ENCODE measurements at places on chromosomes 13 and 19.

GRCh38 chr19:4970558-4971423 is 1.9 kb downstream of the KDM4B start:
- DNase-seq, result no peak

GRCh38 chr13:71759651-71760511 is 107.1 kb downstream of the DACH1 start:
- no peak for DNase-seq

GRCh38 chr19:13172346-13173138 is 22.3 kb downstream of the IER2 start:
- DNase-seq, result no peak

- no peak for DNase-seq
Observed at GRCh38 chr13:75770592-75771011, 134.5 kb downstream of the LMO7 start.

- DNase-seq, result no peak
Observed at GRCh38 chr19:4464815-4465581, 7.1 kb upstream of the HDGFL2 start.

DNA sequence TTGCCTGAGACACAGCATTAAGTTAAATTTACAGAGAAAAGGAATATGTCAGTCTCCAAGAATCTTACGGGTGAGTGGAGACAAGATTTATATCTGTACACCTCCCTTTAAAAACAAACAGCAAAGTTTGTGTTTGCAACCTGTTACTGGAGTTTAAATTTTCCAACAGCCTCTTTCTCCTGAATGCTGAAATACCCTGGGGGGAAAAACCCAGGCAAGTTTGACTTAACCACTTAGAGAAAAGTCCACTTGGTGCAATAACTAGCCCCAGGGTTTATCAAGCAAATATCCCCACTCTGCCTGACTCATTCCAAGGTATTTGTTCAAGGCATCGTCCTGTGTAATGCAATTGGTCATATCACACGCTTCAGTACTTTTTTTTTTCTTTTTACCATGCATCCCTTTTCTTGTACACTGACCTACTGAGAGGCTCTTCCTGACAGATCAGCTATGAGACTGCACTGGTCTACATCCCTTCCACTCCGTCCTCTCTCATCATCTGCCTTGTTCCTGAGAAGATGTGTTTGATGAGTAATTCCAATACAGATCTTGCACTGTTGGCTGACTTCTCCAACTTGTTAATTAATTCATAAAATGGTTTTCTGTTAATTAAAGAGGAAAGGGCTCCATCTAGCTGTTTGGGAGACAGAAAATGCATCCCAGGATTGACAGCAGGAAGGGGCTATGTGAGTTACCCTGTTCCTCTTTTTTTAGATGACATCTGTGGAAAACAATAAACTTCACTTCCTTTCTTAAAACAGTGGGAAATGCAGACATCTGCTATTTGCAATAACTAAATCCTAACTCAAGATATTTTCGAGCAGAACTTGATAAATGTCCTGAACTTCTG is 212.5 kb upstream of the IRS2 start:
- no peak for DNase-seq

DNA sequence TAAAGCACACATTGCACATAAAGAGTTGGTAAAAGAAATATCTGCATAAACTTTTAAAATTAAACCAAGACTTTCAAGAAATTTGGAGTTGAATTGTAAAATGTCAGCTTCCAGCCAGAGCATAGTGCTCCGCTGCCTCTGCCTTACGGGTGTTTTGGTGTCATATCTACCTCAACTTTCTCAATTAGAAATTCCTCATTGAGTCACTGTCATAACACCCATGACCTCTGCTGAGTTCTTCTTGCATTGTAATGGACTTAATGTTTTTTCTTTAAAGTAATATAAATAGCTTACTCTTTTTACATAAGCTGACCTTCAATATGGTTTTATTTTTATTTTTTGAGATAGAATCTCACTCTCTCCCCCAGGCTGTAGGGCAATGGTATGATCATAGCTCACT is 551.0 kb upstream of the NBEA start:
- no peak for DNase-seq

DNA sequence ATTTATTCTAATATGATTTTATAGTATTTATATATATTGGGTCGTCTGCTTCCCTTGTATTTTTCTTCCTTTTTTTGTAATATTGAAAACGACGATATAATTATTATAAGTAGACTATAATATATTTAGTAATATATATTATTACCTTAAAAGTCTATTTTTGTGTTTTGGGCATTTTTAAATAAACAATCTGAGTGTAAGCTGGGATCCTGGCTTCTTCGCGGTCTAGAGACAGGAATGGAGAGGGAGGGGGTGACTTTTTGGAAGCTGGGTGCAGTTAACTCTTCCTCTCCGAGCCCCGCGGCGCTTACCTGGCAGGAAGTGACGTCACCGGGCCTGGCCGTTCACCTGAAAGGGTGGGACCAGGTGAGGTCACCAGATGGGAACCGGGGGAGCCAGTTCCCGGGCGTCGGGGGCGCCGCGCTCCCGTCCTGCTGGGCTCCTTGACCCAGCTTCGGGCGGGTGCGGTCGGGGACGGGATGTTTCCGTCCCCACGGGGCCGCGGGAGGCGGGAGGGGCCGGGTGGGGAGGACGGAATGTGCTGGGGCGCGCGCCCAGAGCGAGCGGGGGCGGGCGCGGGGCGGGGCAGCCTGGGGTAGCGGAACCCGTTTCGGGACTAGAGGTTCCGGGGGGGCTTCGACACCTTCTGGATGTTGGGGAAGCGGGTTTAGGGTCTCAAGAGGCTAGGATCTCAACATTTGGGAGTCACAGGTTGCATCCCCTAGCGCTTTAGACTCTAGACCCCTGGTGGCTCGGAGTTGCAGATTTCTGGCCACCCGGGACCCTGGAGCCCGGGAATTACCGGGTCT is 2.8 kb downstream of the ZFP36 start:
- peak; percentile 86 for DNase-seq

DNA sequence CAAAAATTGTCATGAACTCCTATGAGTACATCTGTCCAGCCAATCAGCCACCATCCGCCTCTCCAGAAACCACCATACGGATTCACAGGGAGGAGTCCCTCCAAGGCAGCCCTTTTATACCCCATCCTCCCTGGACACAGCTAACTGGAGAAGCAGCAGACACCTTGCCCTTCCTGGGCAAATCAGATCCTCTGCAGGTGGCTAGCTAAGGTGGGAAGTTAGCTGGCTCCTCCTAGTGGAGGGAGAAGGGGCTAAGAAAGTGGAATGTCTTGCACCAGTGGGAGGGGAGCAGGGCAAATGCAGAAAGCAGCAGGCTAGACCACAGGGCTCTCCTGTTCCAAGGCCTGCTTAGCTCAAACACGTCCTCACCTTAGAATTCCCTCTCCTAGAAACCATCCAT is 46.2 kb upstream of the UQCRFS1 start:
- DNase-seq, result no peak

GRCh38 chr13:35781036-35782000 is 304.8 kb upstream of the MAB21L1 start:
- no peak for DNase-seq

DNA sequence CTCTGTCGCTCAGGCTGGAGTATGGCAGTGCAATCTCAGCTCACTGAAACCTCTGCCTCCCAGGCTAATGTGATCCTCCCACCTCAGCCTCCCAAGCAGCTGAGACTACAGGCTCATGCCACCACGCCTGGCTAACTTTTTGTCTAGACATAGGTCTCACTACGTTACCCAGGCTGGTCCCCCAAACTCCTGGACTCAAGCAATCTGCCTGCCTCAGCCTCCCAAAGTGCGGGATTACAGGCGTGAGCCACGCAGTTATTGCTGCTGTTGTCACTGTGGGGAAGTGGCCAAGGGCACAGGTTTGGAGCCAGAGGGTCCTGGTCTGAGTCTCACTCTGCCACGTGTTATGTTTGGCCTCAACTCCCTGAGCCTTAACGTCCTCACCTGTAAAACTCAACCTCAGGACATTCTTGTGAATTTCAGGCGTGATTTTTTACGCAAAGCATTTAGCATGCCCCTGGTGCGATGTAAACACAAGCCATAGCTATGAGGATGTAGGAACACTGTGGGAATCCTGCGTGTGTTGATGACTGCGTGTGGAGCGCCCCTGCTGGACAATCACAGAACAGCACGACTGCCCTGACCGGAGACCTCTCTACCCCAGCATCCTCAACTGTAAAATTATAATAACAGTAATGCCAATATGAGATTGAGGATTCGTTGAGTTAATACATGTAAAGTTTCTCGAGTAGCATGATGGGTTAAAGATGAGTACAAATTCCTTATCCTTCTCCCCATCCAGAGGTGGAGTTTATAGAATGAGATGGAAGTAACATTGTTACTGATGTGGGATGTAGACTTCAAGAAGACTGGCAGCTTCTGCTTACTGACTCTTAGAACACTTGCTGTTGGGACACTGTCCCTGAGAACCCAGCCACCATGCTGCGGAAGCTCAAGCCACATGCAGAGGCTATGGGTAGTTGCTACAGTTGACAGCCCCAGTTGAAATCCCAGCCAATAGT is 41.8 kb upstream of the PNMA8B start:
- no peak for DNase-seq

DNA sequence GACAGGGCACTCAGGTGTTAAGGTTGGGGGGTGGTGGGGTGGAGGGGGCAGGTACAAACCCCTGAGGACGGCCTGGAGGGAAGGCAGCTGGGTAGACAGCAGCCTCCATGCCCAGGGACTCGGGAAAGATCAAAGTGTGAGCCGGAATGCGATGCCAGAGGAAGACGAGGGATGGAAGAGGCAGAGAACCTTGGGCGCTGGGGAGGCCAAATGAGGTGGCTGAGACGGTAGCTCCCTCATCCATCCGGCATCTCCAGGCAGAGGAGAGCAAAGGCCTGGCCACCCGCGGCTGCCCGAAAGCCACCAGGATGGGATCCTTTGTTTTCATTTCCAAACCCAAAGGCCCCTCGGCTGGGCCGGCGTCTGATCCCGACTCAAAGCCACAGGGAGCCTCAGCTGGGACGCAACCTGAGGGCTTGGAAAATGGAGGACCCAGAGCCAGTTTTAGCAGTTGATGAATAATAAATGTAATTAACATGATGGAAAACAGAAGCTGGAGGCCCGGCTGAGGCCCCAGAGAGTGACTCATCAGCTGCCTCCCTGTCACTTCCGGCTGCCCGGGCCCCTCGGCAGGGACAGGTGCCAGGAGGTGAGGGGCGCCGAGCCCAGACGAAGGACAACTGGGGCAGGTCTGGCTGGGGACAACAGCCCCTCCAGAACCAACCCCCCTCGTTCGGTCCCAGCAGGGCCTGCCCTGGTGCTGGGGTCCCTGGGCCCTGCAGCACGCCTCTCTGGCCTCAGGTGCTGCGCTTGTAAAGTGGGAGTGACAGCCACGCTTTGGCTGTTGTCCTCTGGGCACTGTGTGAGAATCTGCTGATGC is 61.6 kb downstream of the CEBPG start:
- DNase-seq, result no peak

- DNase-seq, result peak; percentile 97
Observed at GRCh38 chr19:53132141-53132991, at the start of gene ZNF415. Gene ZNF415 (minus strand): TSS chr19:53132910. CDS start chr19:53122676, 10,234 bp downstream.

GRCh38 chr13:51707461-51707860 is 96.5 kb downstream of the DHRS12 start:
- DNase-seq, result no peak

DNA sequence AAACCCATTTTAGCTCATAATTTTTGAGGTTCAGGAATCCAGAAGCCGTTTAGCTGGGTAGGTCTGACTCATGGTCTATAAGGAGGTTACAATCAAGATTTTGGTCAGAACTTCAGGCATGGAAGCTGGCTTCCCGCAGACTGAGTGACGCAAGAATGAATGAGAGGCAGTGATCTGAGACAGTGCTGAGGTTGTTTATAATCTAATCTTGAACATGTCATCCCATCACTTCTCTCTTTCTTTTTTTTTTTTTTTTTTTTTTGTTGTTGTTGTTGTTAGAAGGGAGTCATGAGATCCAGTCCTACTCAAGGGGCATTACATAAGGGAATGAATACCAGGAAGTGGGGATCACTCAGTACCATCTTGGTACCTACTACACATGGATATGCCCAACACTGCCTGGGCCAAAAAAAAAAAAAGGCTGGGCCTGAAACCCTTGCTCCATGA is 217.4 kb downstream of the DLEU7 start:
- DNase-seq, result no peak

DNA sequence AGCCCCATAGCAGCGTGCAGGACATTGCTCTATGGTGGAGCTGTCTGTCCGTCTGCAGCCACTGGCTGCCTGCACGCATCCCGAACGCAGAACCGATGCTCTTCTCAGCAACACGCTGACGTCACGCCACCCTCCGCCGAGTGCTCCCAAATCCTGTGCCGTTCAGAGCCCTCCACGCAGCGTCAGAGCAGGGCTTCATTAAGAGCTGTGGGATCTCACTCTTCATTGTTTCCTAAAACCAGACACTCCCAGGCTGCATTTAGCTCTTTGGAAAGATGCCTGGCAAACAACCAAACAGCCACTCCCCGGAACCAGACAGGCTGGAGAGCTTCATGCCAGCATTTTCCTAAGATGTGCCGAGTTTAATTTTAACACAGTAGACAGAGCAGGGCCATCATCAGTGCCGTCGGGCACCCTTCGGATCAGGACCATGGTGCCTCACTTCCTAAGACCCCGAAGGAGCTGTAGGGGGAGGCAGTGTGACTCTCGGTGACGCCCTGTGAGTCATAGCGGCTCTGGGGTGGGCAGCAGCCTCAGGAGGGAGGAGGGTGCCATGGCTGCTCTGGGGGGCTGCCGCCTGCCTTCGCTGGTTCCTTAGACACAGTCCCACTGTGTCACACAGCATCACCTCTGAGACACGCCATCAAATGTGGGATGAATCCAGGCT is 131.5 kb upstream of the MCF2L start:
- DNase-seq, result no peak

GRCh38 chr19:58325311-58326022 is 1.3 kb upstream of the ZSCAN22 start:
- DNase-seq, result no peak

- DNase-seq, result no peak
Observed at GRCh38 chr13:30576528-30576927, 41.2 kb upstream of the USPL1 start.

DNA sequence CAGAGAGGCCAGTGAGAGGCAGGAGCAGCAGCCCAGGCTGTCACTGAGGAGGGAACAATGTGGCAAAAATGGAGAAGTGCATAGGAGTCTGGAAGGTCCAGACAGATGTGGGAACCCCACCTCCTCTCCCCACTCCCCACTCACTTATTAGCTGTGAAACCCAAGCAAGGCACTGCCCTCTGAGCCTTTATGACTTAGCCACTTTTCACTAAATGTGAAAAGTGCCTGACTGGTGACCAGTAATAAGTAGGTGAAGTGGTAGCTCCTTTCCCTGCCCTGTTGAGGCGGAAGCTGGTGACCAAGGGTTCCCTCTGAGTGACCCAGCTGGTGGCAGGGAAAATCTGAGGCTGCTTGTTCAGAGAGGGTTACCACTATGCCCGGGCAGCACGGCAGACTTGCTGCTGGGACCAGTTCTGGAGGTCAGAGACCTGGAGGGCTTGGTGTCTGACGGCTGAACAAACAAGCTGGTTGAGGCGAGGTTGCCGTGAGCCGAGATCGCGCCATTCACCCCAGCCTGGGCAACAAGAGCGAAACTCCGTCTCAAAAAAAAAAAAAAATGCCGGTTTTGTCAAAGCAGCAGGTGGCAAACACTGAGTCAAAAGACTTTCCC is 80.0 kb downstream of the ZNF429 start:
- DNase-seq, result no peak

DNA sequence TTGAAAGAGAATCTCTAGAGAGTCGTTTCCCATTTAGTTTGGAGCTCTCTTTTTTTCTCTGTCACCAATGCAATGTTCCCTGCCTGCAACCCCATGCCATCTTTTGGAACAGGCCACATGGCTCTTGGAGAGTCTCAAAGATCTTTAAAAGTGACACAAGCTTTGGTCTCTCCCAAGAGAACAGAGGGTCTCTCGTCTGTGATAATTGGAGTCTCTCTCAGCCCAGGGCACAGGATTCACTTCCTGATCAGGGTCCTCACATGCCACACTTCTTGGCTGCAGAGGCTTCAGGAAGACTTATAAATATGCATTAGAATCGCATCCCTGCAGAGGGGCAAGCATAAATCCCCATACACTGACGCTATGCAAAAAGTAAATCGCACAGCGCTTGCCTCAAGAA is 240.5 kb downstream of the IRS2 start:
- no peak for DNase-seq

Measured in NCI-H2227 treated with DMSO at 0.1 percent for 48 hours (cell line).